ENCODE measurements at places on chromosomes 6 and 20.

DNA sequence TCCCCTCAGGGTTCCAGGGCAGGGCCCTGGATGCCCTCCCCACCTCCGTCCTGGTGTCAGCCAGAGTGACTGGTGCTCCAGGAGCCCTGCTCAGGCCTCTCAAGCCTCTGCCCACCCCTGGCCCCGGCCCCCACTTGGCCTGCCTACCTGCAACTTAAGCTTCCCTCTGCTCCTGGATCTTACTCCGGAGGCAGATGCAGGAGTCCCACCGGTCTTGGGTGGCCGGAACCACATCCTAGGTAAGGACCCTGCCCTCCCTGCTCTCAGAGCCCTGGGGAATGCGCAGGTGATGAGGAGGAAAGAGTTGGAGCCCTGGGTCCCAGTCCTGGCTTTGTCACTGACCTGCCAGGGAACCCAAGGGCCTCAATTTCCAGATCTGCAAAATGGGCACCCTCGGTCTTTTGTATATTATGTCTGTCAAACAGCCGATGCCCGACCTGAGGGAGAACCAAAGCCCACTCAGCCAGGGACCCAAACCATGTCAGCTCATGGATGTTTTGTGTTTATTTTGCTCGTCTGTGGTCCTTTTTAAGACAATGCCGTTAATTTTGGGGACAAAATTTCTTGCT is 34.5 kb upstream of the BPIFA2 start:
- no peak for DNase-seq

DNA sequence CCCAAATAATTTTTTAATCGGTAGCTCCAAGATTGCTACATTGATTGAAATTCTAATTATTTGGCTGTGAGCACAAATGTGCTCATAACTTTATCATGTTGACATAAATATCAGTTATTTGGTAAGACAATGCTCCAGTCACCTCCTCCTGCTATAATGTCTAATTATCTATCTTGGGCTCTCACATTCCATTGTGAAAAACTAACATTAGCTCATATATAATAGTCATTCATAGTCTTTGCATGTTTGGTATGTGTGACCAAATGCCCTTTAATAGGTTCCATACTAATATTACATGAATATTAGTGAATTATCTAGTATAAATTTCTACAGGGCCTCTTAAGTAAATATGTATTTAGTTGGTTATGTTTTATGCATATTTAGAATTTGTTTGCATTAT is 185.6 kb upstream of the MCHR2 start:
- DNase-seq = no peak

GRCh38 chr20:13661070-13661685 is 22.4 kb upstream of the TASP1 start:
- DNase-seq = no peak

GRCh38 chr20:33753763-33754162 is 22.0 kb downstream of the ZNF341 start:
- DNase-seq = no peak

DNA sequence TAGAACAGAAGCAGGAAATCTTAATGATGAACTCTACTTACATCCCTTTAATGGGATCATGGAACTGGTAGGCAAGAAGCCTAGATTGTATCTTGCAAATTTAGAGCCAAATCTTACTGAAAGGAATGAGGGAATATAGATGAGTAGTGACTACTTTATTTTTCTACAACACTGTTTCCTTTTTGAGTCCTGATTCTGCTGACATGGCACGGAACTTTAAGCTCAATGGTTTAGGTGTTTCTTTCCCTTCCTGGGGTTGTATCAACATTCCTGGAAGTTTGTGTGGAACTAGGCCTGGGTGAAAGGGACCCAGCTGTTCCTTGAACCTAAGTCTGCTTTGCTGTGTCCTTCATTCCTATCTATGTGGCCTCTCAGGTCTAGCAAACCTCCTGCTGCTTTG is 705.3 kb upstream of the FLRT3 start:
- no peak for DNase-seq

DNA sequence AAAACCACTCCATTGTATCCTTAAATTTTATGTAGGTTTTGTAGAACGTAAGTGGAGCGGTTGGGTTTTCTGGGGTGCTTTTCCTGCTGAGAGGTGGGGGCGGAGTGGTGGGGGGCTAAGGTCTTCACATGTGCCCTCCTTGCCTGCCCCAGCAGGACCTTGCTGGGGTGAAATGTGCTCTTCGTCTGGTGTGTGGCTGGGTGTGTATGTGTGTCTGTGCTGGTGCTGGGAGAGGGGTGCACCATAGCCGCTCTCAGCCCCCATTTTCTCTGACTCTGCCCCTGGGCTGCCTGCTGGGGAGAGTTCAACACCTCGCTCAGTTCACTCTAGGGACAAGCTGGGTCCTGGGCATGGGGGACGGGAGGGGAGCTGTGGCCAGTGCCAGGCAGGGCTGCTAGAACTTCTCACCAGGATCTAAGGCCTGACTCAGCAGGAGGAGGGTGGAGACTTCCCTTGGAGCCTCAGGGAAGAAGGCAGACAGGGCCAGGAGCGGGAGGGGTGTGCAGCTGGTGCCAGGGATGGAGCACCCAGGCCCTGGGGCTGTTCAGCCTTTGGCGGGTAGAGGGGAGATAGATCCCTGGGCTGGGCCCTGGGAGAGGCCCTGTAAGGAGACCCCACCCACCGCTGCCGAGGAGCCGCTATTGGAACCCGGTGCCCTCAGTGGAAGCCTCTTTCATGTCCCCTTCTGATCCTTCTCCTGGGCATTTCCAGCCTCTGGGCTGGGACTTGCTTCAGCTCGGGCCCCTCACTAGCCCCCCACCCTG is 4.8 kb downstream of the SOX18 start:
- DNase-seq = no peak

GRCh38 chr6:131958542-131959470 is 7.6 kb upstream of the CCN2 start:
- no peak for DNase-seq

- no peak for DNase-seq
Measured at GRCh38 chr6:122482750-122483080, 11.1 kb upstream of the SERINC1 start.

GRCh38 chr6:16446273-16446672 is 207.9 kb downstream of the GMPR start:
- DNase-seq = no peak

DNA sequence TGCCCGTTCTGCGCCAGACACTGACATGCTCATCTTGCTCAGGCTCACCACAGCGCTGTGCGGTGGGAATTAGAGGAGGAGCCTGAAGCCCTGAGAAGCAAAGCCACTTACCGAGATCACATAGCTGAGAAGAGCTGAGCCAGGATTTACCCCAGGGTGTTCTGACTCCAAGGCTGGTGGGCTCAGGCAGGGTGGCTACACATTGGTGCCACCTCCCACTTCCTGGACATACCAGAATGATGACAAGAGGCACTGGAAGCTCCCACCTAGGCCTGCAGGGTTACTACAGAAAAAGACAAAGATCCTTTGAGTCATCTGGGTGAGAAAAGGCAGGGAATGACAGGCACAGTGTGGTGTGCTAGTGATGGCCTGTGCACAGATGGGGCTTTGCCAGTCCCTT is 24.4 kb upstream of the FKBP1A start:
- no peak for DNase-seq

DNA sequence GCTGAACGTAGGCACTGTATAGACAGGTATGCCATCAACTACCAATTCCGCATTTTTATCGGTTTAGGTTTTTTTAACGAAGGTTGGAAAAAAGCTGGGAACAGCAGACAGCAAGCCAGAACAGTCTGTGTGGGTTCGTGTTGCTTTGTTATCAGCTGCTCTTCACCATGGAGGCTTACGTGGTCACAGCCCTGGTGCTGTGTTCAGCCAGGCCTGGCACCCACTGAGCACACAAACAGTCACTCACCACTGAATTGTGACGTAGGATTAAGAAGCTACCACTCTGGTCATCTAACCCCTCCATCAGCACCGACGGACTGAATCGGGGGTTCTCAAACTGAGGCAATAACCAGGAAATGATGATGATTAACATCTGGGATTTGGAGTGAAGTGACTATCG is 13.2 kb downstream of the FAM210B start:
- no peak for DNase-seq

GRCh38 chr6:158963020-158963808 is 36.8 kb downstream of the RSPH3 start:
- no peak for DNase-seq

- DNase-seq = no peak
Measured at GRCh38 chr6:92281571-92282076, 1137.7 kb downstream of the EPHA7 start.

DNA sequence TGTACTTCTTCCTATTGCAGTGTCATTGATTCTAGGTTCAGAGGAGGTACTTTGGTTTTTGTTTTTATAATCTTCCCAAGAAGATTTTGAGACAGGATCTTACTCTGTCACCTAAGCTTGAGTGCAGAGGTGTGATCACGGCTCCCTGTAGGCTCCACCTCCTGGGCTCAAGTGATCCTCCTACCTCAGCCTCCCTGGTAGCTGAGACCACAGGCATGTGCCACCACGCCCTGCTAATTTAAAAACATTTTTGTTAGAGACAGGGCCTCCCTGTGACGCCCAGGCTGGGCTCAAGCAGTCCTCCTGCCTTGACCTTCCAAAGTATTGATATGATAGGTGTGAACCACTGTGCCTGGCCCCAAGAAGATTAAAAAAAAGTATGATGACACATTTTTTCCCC is 3.4 kb upstream of the SLC17A5 start:
- DNase-seq = peak; percentile 6

GRCh38 chr6:161716176-161716575 is 442.3 kb upstream of the AGPAT4 start:
- DNase-seq = no peak

- DNase-seq = no peak
Measured at GRCh38 chr6:111549746-111550145, 55.9 kb downstream of the TRAF3IP2 start.

- no peak for DNase-seq
Measured at GRCh38 chr6:136158387-136158821, 91.7 kb downstream of the MTFR2 start.

- peak; percentile 57 for DNase-seq
Measured at GRCh38 chr6:170279977-170280688, 10.7 kb downstream of the DLL1 start.

DNA sequence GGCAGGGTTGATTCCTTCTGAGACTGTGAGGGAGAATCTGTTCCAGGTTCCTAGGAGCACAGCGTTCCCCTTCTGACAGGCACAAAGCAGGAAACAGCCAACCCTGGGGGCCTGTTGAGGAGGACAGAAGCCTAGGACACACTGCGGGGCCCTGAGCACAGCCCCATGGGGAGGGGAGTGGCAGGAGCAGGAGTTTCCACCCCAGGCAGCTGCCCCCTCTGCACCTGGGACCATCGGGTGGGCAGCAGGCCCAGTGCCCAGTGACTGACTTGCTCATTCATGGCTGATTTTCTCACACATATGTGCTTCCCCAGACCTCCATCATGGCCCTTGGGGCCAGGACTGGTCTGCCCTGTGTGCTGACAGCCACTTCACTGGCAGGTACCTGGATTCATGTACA is 6.2 kb upstream of the SLC22A1 start:
- no peak for DNase-seq

DNA sequence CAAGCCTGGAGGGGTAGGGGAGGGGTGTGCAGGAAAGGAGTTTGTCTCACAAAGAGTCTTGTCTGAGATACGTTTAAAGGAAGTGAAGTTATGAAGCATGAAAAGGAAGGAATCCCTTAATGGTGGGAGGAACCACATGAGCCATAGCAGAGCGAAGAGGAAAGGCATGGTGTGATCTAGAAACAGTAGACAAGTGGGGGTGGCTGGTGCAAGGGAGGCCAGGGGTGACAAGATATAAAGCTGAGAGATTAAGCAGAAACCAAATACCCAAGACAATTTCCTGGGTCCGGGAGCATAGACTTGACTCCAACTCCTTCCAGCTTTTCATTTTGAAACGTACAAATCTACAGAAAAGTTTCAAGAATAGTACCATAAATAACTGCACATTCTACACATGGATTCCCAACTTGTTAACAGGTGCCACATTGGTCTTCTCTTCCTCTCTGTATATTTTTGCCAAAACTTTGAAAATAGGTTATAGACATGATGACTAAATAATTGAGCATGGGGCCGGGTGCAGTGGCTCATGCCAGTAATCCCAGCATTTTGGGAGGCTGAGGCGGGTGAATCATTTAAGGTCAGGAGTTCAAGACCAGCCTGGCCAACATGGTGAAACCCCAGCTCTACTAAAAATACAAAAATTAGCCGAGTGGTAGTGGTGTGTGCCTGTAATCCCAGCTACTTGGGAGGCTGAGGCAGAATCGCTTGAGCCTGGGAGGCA is 211.6 kb downstream of the SLC24A3 start:
- no peak for DNase-seq

DNA sequence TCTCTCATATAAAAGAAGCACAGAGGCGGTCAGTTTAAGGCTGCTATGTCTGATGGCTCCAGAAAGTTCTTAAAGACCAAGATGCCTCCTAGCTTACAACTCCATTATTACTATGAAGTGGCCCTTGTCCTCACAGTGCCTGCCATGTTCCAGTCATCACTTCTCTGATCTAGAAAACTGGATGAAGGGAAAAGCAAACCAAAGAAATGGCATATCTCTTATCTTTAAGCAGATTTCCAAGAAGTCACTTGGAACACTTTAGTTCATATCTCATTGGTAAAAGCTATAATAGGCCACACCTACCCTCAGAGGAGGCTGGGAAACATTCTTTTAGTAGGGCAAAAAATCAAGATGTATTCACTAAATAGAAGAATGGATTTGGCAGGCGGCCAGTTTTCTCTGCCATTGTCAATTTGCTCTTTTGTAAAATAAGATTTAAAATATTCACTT is 289.6 kb downstream of the TBC1D7 start:
- DNase-seq = no peak

GRCh38 chr20:61697666-61698597 is 367.7 kb downstream of the TAF4 start:
- no peak for DNase-seq

GRCh38 chr6:86723729-86724128 is 213.6 kb upstream of the HTR1E start:
- no peak for DNase-seq

- no peak for DNase-seq
Measured at GRCh38 chr20:10014431-10014830, 20.4 kb upstream of the ANKEF1 start.

- no peak for DNase-seq
Measured at GRCh38 chr6:80439721-80440470, 333.4 kb downstream of the BCKDHB start.

GRCh38 chr6:87606199-87606598 is 16.3 kb downstream of the ORC3 start:
- no peak for DNase-seq

- no peak for DNase-seq
Measured at GRCh38 chr6:51792273-51793030, 295.0 kb downstream of the PKHD1 start.

GRCh38 chr6:107062691-107063090 is 34.7 kb downstream of the MTRES1 start:
- DNase-seq = no peak

DNA sequence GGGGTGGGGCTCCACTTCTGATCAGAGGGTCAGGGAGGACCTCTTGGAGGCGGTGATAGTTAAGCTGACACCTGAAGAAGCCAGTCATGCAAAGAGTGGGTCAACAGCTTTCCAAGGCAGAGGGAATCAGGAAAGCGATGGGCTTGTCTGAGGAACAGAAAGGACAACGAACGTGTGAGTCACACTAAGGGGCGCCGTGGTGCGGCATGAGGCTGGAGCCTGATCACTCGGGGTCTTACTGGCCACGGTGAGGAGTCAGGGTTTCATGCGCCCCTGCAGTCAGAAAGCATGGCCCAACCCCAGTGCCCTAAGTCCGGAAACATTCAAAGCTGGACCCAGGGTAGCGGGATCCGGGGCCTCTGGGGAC is 50.6 kb upstream of the SLC32A1 start:
- no peak for DNase-seq

- DNase-seq = peak; percentile 46
Measured at GRCh38 chr6:170136541-170137175, 154.2 kb downstream of the DLL1 start.

GRCh38 chr6:156280065-156280464 is 497.1 kb upstream of the ARID1B start:
- no peak for DNase-seq

- no peak for DNase-seq
Measured at GRCh38 chr6:77178821-77179220, 284.5 kb downstream of the HTR1B start.
